ENCODE measurements at places on chromosomes 5 and 9.

- no peak for DNase-seq
Observed at GRCh38 chr5:121478636-121479035, 373.0 kb upstream of the FTMT start.

DNA sequence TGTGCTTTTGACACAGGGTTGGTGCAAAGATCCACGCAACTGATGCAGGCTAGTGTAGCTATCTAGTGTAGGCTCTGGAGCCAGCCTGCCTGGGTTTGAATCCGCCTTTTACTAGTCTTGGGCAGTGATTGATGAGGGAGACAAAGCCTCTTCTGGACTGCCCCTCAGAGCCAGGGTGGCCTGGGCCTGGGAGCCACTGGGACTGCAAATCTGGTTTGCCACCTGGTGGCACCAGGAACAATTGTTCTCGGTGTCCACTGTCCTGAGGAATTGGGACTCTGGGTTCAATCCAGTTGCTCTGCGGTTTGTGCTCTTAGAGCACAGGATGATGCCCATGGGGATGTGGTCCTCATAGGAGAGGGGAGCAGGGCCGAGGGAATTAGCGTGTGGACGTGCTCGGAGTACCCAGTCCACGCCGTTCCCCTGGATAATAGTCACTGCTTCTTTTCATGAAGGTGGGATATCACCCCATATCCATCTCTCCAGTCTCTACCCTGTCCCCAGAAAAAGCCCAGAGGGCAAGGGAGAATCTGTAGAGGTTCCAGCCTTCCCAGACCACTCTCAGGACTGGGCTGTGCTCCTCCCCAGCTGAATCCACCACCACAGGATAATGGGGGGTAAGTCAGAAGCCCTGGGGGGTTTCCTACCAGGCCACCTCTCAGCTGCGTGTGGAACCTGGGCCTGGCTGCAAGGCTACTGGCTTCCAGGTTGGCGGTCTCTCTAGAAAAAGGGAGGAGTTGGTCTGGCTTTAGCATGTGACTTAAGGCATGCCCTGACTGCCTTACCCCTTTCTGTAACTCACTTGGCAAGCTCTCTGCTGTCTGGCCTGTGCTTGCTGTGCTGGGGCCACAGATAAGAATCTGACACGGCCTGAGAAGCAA, 1.9 kb downstream of the B4GALT7 start:
- no peak for DNase-seq

DNA sequence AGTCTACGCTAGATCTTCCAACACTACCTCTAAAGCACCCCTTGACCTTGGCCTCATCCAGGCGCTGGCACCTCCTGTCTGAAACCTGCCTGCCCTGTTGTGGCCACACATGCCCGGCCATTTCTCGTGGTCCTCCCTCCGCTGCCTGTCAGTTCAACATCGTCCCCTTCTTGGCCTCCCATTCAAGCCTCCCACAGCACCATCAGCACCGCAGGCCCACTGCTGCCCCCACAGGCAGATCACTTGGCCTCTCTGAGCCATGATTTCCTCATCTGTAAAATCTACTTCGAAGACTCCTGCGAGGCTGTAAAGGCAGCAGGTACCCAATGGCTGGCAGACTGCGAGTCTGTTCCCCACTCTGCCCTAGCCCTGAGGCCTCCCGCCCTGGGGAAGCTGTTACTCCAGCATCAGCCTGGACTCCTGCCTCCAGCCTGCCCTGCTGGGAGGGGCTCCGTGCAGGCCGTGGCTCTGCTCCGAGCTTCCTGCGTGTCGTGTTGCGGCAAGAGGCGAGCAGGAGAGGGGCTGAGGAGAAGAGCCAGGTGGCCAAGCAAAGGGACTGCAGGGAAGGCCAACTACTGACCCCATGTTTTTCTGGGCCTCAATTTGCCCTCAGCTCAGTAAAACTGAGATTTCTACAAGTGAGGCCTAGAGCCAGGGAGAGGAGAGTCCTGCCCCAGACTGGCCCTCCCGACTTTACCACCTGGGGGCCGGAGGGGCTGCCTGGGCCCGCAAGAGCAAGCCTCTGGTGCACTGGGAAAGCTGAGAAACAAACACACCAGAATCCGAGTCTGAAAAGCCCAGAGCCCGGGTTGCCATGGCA, 70.5 kb upstream of the LRRTM2 start:
- DNase-seq: no peak

DNA sequence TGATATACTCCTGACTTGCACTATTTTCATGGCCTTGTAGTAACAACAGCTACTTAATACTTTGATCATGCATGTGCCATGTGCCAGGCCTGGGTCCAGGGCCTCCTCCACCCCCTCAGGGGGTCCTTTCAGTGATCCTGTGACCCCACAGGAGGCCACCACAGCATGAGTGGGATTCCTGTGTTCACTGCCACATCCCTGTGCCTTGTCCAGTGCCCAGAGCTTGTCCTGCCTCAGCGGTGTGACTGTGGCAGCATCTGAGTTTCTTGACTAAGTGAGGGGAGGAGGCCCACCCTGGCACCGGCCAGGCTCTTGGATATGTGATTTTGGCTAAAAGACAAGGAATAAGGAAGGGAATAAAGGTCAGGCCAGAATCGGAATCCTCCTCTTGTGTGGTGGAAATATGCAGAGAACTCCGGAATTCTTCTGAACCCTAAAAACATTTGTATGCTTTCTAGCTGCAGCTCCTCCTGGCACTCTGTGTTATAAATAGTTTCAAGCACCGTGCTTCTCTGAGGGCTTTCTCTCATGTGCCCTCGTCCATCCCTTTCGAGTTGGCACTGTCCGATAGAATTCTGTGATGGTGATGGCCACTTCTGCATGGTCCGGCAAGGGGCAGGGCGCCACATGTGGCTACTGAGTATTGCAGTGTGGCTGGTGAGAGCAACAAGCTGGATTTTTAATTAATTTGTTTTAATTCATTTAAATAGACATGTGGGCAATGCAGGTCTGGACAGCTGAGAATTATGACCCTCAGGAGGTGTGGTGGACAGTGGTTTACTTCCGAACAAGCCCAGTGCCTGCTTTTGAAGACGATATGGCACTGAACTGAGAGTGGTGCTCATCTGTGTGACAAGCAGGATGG, 31.8 kb downstream of the TENT4A start:
- DNase-seq: no peak

DNA sequence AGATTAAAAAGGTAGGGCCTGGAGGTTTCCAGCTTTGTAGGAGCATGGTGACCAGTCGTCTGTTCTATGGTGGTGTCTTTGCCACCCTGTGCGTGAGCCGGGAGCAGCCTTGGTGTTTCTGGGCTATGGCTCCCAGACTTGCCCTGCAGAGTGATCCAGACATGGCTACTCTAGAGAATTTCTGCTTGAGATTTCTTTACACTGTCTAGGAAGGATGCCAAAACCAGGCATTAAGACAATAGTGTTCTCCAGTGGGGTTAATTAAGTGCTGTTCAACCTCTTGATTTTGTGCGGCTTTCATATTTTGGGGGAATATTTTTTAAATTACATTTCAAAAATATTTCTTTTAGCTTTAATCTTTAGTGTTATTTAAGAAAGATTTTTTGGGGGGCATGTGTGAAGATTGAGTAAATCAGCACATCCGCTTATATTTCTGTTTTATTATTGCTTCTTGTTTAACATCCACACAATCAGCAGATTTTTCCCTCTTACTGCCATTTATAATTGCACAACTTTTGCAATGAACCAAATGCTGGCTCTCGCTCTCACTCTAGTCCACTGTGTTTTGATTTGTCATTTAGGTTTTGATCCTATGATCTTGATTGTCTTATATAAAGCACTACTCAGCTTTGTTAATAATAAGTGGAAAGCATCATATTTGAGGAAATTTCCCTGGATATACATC, 110.5 kb downstream of the RASGRF2 start:
- no peak for DNase-seq

DNA sequence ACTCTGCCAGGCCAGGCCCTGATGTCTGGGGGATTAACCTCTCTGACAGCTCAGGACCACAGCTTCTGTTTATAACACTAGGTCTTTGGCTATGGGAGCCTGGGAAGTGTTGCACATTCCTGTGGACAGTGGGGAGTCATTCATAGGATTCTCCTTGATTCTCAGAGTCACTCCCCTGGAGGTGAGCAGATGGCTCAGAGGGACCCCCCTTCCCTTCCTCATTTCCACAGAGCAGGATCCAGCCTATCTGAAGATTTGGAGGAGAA, 60.2 kb downstream of the NRG2 start:
- no peak for DNase-seq

DNA sequence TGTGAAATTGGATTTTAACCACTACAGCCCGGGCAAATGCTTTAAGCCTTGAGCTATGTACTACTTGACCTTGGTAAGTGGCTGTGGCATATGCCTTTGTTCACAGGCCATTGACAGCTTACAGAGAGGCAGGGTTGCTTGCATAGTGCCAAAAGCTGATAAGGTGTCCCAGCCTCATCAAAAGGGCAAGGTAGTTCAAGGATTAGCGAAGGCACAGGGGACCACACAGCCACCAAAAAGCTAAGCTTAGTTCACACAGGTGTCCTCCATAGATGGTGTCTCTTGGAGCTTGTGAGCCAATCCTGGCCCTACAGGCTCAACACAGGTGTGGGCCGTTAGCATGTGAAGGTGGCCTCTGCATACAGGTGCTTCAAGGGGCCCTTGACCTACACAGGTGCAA, 86.8 kb downstream of the ZNF622 start:
- DNase-seq: no peak

DNA sequence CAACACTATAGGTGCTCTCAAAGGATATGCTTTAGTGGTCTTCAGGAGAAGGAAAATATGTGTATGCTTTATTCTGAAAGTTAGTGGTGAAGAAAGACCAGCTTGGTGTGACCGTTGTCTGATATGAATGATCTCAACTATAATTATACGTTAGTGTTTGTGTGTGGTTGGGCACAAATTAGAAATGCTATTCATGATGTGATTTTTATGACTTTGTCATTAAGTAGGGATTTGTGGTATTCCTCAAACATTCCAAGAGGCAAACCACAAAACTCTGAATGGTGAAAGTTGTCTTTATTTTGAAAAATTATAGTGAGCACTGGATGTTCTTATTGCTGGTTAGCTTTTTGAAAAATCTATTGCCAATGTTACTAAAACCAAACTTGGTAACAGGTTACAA, 6.2 kb upstream of the F2R start:
- DNase-seq: no peak

DNA sequence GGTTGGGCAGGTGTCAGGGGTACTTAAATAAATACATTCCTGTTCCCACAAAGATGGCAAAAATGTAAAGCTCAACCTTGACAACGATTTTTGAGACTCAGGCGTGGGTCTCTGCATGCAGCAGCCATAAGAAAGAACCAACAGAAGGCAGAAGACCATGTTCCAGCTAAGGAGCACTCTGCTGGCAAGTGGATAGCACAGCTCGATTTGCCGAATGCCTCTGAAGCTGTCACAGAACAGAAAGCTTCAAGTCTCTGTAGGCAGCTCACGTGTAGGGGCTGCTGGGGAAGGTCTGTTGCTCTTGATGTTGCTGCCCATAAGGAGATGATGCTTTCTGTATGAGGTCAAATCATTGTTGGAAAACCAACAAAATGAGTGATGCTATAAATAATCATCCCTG, 119.6 kb upstream of the GRIN3A start:
- DNase-seq: no peak

DNA sequence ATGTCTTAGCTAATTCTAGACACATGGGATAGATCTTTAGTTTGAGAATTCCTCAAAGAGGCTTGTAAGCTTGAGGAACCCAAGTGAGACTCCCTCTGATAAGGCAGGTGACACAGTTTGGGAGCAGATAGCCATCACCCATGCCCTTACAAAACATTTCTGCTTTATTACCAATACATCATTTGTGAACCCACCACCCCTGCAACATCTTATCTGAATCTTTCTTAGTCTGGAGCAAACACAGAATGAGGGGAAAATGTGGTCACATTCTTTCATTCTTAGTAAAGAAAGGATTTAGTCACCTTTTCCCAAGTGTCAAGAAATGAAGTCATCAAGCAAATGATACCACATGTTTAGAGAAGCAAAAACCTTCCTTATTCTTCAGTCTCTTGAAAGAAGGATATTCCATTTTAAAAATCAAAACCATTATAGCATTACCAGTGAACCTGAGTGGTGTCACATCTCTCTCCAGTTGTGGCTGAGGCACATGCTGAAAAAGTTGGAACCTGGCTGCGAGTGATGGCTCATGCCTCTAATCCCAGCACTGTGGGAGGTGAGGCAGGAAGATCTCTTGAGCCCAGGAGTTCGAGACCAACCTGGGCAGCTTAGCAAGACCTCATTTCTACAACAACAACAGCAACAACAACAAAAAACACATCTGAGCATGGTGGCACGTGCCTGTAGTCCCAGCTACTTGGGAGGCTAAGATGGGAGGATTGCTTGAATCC, 65.9 kb downstream of the PRKACG start:
- DNase-seq: no peak

DNA sequence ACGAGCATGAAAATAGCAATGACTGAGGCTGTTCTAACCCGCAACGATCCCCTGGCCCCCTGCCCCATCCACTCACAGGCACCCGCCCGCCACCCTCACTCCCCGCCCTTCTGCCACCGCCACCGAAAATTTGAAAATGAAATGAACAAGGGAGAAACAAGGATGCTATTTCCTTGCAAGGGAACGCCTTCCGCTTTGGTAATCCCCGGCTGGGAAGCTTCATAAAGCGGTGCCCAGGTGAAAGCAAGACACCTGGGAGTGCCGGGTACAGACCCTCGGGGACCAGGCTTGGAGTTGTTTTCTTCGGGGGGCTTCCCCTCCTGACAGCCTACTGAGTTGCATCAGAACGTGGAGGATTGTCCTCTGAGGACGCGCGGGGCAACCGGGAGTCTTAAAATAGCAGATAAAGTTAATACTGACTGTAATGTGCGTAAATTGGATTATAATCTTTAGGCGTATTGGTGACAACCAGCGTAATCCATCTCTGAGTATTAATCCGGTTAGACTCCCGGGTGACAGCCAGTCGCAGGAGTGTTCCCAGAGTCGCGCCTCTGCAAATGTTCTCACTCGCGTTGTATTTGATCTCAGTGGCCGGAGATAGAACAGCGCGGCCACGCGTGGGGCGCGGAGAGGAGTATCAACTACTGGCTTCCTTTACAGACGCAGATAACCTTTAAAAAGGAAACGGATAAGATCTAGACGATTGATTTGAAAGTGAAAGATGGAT, 885 bp upstream of the MLLT3 start:
- DNase-seq: no peak

DNA sequence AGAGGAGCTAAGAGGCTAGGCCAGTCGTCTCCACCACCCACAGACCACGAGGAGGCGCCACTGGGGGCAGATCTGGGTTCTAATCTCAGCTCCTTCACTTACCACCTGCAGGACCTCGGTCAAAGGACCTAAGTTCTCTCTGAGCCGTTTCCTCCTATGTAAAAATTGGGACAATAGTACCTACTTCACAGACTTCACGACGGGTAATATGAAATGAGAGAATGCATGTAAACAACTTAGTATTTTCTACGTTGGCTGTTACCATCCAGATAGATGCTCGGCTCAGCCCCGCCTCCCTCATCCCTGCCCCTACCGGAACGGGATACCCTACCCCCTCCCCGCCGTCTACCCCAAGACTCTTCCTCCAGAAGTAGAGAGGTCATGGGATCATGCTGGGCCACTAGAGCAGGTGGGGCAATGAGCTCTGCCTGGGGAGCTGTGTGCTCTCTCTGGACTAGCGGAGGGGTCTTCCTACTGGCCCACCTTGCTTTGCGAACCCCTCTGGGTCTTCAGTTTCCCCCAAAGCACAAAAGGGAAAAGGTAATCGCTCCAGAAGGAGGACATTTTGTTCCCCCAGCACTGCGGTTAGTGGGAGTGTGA, 541 bp downstream of the GNPDA1 start:
- DNase-seq: no peak
